ENCODE measurements at places on chromosomes 5 and 9.

DNA sequence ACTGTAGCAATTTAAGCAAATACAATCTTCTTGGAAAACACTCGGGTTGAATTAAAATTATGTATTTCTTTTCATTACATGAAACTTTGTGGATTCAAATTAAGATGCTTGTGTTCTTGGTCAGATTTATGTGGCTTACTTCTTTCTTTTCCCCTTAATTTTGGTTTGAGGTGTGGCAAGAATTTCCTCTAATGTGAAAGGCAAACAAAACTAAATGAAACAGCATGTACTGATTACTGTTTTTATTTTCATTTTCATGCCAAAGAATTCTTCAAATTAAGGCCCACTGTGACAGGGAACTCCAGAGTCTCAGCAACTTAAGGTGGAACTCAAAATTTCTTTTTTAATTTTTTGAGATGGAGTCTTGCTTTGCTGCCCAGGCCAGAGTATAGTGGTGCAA lies at the start of gene OMD:
TSS of gene OMD (minus strand) at position 132 of the 400 bp plus-strand sequence. CDS start 6,913 bp downstream, outside the sequence.
- DNase-seq, result no peak

DNA sequence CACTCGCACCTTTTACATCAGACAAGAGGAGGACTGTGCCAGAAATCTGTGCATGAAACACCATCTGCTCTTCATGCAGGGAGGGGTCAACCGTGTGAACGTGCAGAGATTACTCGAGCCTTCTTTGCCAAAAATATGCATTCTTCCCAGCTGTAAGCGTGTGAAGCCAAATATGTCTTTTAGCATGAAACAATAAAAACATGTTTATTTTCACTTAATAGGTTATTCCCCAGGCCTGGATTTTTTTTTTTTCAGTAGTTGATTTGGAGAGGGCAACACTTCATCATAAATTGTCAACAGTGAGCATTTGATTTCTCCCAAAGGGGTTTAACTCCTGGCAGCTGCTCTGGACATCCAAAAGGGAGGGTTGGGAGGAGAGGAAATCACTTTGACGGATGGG lies 23.8 kb downstream of the PLAC8L1 start:
- DNase-seq, result no peak

GRCh38 chr9:123544007-123544827 lies 188.2 kb downstream of the CRB2 start:
- peak; percentile 46 for DNase-seq

DNA sequence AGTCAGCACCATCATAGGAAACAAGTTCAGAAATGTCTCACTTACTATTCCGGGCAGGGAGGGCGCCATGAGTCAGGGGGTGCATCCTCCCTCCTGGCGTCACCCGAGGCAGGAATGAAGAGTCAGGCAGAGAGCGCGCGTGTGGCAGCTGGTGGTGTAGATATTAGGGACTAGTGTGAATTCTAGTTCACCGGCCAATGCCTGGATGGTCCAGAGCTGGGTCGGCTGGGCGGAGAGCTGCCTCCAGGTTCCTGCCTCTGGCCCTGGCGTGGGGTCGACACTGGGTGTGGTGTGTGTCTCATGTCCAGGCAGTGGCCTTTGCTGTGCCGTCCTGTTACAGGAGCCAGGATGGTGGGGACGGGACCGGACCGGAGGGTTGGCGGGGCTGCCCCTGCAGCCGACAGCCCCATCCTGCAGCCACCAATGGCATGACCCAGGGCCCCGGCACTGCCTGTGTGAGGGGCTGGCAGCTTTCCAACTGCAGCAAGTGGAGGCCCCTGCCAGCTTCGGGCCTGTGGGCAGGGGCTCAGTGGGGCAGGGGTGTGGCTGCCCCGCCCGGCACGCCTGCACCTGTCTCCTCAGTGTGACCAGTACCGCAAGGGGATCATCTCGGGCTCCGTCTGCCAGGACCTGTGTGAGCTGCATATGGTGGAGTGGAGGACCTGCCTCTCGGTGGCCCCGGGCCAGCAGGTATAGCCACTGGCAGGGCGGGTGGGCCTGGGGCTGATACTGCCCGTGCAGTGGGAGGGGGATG lies 9.1 kb downstream of the DIPK1B start:
- DNase-seq, result no peak

DNA sequence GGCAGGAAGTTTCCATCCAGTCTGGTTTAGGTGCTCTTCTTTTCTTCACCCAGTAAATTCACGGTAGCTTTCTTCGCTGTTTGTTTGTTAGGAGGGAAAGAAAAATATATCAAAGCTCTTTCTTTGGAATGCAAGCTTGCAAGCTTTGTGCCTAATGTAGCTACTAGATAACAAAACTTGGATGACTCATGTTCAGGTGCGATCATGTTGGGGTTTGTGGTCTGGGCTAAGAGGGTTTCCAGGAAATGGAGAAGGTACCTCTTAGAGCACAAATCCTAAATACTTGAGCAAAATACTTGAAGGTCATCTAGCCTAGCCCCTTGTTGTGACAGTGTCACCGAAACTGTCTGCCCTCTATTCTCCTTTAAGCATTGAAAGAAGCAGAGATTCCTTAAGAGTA lies 17.7 kb downstream of the SRP19 start:
- DNase-seq, result no peak
